Activated CD8-positive, alpha-beta memory T cell treated with anti-CD3 and anti-CD28 coated beads, Interleukin-2, amount 50 U/mL, for 48 hours (primary cell): ENCODE measurements at places on chromosomes 5 and 9.

DNA sequence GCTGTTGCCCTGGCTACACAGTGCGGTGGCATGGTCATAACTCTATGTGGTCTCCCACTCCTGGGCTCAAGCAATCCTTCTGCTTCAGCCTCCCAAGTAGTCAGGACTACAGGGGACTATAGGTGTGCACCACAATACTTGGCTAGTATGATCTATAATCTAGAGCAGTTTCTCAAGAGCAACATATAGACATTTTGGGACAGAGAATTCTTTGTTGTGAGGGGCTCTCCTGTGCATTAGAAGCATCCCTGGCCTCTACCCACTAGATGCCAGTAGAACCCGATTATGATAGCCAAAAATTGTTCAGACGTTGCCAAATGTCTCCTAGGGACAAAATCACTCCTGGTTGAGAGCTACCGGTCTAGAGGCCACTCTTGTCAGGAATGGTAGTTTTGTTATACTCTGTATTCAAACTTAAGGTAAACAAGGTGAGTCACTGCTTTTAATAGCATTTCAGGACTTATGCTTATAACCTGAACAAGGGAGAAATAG lies 7.2 kb downstream of the ANKHD1 start:
- no peak for DNase-seq

DNA sequence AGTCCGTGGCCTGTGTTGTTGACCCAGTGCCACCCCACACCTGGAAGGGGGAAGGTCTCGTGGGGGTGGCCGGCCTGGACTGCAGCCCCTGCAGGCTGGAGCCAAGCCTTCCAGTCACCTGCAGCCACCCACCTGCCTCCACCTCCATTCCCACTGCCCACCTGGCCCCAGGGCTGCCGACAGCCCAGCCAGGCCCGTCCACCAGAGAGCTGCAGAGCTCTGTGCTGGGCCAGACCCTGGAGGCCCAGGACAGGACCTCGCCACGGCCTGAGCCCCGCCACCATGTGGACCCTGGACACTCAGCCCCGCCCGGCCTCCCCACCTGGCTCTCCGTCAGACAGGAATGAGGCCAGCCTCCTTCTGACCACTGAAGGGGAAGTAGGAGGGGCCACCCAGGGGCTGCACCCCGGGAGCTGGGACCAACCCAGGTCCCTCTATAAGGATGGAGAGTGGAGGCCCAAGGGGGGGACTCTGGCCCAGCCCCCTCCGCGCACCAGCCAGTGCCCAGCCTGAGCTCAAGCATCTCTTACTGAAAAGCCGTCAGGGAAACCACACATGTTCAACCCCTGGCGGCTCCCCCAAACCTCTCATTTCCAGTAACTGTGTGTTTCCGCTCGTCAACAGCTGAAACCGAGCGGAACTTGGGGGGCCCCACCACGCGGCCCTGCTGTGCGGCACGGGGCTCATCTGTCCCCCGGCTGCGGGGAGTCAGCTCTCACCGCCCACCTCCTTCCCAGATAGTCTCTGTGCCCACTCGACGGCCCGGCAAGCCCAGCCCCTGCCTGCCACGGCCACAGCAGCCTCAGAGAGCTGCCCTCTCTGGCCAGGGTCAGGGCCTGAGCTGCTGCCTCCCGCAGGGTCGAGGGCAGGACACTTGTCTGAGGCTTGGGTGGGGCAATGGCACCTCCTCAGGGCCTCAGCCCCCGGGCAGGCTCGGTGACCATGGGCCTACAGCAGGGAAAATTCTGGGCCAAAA lies 12.8 kb downstream of the NOTCH1 start:
- peak; percentile 88 for DNase-seq

DNA sequence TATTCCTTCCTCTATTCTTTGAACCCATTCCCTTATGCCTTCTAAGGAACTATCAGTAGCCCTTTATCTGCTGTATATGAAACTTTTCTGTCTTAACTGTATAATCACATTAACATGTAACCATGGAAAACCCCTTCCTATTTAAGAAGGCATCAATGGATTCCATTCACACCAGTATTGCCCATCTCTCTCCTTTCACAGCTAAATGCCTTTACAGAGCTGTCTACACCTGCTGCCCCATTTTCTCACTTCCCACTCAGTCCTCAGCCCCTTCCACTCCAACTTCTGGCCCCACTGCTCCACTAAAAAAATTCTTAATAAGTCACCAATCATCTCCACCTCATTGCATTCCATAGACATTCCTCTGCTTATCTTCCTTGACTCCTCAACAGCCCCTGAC lies 50.8 kb downstream of the SEC61B start:
- DNase-seq: no peak

GRCh38 chr9:3903273-3903672 lies 377.5 kb upstream of the RFX3 start:
- no peak for DNase-seq

DNA sequence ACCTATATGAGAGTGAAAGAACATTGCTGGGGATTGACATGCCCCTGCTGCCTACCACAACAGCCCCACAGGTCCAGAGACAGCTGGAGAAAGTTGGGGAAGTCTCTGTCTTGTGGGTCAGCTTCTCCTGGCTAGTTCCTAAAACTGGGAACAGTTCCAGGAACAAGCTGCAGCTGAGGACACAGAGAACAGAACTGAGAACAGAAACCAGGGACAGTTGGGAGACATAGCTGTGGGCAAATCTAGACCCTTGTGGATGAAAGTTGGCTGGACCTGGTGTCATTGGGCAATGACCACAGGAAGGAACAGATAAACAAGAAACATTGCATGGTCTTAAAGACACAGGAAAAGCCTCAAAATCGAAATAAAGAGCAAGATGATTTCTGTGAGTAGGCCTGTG lies 58.3 kb upstream of the MOCS2 start:
- no peak for DNase-seq
